Stimulated activated CD8-positive, alpha-beta memory T cell treated with anti-CD3 and anti-CD28 coated beads, Interleukin-7, amount 100 ng/mL, for 1 hour (primary cell): ENCODE measurements at places on chromosomes 16 and 17.

DNA sequence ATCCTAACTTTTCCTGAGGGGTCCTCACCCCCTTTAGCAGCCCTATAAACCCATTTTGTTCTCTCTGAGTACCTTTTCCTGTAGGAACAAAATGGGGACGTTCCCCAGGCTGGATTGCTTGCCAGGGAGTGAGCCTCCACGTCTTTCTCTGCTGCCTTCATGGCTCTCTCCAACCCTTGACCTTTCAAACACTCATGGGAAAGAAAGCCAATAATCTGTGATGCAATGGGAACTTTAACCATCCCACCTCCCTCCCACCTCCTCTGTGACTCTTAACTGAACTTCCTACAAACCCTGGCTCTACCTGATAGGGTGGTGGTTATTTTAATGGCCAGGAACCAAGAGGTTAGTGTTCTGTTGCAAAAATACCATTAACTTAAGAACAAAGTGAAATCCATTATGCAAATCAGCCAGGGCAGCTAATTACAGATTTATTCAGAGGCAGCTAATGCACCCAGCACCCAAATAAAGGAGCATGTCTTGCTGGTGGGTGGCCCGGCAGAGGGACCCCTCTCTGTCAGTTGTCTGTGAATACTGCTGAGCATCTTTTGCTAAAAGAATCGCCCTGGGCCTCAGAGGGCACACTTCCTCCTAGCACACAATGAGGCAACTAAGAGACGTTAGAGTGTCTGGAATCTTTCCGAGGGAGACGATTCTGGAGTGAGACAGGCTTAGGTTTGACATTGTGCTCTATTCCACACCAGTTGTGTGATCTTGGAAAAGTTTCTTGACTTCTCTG lies 3.0 kb downstream of the PIPOX start:
- DNase-seq = no peak

DNA sequence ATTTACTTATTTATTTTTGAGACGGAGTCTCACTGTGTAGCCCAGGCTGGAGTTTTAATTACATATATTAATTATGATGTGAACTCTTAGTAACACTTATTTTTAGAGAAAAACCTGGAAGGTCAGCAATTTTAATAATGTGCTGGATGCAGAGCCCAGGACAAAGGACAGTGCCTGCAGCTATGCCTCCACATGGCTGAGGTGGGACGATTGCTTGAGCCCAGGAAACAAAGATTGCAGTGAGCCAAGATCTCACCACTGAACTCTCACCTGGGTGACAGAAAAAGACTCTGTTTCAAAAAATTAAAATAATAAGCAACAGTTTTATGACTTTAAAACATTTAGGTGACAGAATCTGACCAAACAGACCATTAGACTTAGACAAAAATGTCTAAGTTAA lies 11.0 kb upstream of the CARD14 start:
- no peak for DNase-seq

- peak; percentile 41 for DNase-seq
Measured at GRCh38 chr17:64780096-64781013, 118.2 kb upstream of the SMURF2 start.

DNA sequence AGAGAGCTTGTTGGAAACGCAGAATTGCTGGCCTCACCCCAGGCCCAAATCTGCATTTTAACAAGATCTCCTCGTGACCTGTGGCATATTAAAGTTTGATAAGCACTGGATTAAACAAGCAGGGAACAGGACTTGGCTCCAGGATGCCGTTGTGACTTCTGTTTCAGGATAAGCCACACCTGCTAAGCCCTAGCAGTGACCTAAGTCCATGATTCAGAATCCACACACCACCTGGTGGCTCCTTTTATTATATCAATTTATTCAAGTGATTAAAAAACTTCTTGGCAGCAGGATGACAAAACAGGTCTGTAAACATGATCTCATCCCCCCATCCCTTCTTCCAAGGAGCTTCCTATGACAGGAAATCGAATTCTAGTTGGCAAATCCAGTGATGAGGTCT lies 9.1 kb downstream of the NAGPA start:
- DNase-seq = no peak

- no peak for DNase-seq
Measured at GRCh38 chr16:2858245-2859025, 465 bp upstream of the PRSS22 start.

GRCh38 chr17:73719588-73720071 lies 75.4 kb upstream of the SDK2 start:
- DNase-seq = no peak

GRCh38 chr17:36730857-36731490 lies 129.6 kb downstream of the MRM1 start:
- DNase-seq = no peak

- no peak for DNase-seq
Measured at GRCh38 chr16:15855704-15856003, 1.2 kb downstream of the MYH11 start.

DNA sequence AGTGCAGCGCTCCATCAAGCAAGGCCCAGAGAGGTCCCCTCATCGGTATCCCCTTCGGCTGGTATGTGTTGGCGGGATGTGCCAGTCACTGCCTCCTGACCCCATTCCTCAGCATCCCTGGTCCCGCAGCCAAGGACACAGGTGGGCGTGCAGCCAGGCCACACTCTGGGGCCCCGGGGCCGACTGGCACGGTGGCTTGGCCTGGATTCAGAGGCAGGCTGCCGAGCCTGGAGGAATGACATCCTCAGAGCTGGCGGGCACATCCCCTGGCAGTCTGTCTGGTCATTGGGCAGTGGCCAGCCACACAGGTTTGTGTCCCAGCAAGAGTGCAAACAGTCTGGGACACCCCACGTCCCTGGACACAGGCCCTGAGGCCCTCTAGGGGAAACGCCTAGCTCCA lies 111.1 kb downstream of the SDK2 start:
- no peak for DNase-seq

DNA sequence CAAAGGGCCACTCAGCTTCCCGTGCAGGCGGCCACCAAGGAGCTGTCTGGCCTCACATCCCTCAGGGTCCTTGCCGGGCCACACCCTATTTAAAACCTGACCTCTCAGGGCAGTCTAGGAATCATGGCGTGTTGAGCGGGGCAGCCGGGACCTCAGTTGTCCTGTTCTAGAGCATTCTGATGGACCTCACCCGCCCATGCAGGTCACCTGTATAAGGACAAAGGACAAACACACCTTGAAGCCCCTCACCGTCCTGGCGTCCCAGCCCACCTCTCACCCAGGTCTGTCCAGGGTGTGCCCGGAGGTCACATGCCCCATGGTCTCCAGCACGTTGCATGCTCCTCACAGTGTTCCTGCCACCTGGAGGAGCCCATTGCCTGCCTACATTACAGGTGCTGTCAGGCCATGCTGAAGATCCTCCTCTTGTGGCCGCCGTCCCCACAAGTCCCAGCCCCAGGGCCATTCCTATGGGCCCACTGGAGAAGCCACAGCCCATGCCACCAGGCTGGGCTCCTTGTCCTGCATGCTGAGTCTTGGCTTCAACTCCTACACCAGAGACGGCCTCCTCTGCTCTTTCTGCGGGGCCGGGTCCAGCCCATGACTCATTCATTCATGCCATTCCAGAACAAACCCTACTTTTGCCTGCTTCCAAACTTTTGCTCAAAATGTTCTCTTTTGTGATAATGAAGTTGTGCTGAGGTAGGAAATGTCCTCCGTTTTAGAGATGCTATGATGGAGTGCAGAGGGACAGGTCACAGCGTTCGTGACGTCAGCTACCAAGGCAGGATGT lies 46.3 kb downstream of the PEMT start:
- DNase-seq = no peak

- DNase-seq = no peak
Measured at GRCh38 chr17:33290253-33290652, 2.8 kb downstream of the ASIC2 start.

DNA sequence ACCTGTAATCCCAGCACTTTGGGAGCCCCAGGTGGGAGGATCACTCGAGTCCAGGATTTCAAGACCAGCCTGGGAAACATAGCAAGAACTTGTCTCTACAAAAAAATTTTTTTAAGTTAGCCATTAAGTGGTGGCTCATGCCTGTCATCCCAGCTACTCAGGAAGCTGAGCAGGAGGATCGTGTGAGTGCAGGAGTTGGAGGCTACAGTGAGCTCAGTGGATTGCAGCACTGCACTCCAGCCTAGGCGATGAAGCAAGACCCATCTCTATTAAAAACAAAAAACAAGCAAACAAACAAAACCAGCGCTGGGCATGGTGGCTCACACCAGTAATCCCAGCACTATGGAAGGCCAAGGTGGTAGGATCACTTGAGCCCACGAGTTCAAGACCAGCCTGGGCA lies 38.0 kb downstream of the HEATR3 start:
- no peak for DNase-seq

- no peak for DNase-seq
Measured at GRCh38 chr16:86669937-86670749, 91.8 kb downstream of the FOXL1 start.

DNA sequence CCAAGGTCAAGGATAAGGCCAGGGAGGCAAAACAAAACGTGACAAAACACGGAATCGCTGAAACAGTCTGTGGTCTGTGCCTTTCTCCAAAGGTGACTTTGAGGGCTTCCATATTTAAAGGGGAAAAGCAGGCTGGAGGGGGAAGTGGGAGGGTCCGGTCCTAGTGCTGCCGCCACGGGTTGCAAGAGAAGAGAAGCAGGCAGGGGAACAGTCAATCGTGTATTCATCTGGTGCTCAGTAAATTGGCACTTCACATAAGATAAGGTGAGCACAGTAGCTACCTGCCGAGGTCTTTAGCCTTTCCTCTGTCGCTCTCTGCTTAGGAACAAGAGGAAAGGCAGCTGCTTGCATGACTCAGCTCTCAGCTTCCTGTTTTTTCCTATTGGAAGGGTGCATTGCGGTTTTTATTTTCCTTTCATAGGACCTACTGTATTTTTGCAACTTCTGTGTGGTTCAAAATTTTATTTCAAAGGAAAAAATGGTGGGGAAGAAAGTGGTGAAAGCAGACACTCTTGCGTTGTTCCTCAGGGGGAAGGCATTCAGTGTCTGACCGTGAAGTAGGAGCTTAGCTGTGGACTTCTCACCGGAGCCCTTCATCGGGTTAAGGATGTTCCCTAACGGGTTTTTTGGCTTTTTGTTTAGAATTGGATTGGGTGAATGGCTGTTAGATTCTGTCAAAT lies 7.1 kb upstream of the LGALS3BP start:
- no peak for DNase-seq

DNA sequence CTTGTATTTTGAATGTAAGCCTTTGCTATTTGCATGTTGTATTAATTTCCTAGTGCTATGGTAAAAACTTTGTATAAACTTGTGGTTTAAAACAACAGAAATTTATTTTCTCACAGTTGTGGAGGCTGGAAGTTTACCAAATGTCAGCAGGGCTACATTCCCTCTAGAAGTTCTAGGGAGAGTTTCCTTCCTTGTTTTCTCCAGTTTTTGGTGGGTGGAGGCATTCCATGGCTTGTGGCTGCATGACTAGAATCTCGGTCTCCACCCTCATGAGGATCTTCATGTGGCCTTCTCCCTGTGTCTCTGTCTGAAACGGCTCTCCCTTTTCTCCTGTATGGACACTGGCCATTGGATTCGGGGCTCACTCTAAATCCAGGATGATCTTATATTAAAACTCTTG lies 482.2 kb upstream of the GOT2 start:
- DNase-seq = no peak

GRCh38 chr17:4199818-4200402 lies 56.9 kb downstream of the CYB5D2 start:
- no peak for DNase-seq

- no peak for DNase-seq
Measured at GRCh38 chr17:43353393-43353792, 45.4 kb upstream of the ARL4D start.

- DNase-seq = peak; percentile 32
Measured at GRCh38 chr17:63834431-63835166, 7.1 kb upstream of the FTSJ3 start.

- no peak for DNase-seq
Measured at GRCh38 chr17:30513346-30513745, 36.1 kb downstream of the GOSR1 start.

- no peak for DNase-seq
Measured at GRCh38 chr16:23807028-23807427, 28.8 kb upstream of the PRKCB start.

GRCh38 chr17:74981979-74982662 lies 5.3 kb upstream of the CDR2L start:
- DNase-seq = peak; percentile 46

DNA sequence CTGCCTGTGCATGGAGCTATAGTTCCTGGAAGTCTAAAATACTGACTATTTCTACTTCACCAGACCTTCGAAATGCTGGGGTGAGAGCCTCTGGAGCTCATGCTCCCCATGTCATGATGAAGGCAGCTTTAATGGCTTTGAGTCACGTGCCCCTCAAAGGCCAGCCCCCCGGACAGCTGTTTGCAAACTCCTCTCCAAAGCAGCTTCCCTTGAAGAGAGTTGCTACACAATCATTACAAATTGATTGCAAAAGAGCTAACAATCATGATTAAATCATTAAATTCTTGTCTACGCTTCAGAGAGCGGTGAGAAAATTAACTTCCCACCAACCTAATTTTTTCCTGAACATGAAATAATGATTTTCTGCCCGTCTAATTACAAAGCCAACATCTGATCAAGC lies 134.8 kb upstream of the IRX6 start:
- no peak for DNase-seq

DNA sequence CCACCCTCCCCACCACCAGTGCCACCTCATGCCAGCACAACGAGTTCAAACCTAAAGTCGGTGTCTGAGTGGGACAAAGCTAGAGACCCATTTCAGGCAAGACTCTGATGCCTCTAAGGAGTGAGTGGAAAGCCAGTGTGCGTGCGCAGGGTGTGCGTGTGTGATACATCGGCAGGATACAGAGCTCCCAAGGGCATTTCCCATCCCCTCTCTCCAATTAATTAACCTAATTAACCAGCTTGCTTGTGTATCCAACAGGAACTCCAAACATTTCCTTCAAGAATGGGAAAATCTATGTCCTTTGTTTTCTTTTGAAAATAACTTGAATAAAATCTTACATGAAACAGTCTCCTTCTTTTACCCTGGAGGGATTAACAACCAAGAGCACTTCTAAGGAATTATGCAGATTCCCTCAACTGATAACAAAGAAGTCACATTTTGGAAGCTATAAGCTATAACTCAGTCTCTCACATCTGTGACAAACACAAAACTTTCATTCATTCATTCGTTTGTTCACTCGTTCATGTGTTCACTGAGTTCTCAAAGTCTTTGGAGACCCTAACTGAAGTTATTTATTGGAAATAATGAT lies 9.9 kb downstream of the ATPAF2 start:
- no peak for DNase-seq

DNA sequence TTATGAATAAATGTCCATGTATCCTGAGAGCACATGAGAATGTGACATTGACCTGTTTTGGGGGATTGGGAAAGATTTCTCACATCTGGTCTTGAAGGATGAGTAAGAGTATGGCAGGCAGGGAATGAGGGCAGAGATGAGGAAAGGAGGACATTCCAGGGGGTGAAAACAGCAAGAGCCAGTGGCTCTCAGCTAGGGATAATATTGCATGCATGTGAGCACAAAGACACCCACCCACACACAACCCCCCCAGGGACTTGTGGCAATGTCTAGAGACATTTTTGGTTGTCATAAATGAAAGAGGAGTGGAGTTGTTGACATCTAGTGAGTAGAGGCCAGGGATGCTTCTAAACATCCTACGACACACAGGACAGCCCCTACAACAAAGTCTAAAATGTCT lies 6.0 kb downstream of the MYO1D start:
- DNase-seq = no peak

GRCh38 chr17:69810326-69810965 lies 264.6 kb upstream of the KCNJ16 start:
- DNase-seq = no peak
